ENCODE measurements at places on chromosomes 11 and 22.

DNA sequence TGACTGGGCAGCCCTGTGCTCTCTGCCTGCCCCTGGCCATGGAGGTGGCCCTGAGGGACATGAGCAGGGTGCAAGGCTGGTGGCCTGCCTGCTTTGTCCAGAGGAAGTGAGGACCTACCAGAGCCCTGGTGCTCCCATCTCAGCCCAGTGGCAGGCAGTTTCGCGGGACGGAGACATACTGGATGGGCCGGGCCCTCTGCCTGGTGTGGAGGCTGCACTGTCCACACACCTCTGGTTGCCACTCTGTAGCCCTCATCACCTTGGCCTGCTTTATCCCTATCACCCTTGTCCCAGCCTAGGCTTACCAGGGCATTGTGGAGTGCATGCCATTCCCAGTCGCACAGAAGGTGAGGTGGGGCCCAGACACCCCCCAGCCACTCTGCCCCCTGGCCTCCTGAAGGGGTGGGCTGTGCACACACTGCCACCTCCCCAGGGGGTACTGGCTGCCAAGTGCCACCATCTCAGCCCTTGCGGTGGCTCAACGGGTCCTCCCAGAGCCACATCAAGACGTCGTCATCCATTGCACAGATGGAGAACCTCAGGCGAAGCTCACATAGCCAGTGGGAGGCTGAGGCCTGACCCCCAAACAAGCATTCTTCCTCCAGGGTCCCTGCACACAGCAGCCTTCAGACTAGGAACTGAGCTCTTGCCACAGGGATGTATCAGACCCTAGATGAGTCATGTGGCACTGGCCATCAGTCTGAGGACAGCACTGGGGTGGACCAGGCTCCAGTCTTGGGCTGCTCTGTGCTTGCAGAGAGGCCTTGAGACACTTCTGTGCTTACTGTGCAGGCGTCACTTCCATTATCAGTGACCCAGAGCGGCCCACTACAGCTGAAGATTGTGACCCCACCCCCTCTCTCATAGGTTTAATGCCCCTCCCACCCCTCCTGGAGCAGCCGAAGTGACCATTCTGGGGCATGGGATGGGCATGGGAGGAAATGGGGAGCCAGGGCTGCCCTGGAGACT, 176.1 kb downstream of the IGLL1 start:
- DNase-seq: no peak

GRCh38 chr22:36369922-36370791, 17.6 kb downstream of the MYH9 start:
- no peak for DNase-seq

DNA sequence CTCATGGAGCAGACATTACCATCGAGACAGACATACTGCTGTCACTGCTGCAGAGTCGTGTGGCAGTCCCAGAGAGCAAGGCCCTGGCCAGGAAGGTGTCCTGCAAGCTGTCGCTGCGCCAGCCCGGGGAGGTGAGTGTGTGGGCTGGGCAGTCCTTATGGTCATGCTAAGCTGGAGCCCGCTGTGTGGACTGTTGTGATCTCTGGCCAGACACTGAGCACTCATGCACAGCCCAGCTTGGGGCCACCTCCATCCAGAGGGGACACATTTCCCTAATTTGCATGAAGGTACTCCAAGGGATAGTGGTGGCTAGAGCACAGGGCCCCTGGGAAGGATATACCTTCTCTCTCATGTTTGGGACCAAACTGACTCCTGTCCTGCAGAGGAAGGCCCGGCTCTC, 9.6 kb downstream of the ANKK1 start:
- DNase-seq: no peak

DNA sequence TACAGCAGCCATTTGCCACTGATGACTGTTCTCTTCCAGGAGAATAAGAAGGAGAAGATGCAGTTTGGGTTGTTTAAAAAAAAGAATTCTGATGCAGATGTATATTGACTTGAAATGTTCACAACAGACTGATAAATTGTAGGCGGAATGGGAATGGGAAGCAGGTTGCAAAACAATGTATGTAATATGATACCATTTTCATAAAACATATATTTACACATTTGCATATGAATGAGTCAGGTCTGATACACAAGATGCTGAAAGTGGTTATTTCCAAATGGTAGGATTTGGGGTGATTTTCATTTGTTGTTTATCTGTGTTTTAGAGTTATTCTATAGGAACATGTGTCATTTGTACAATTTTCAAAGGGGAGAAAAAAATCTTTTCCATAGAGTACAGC, 9.0 kb upstream of the RCN1 start:
- no peak for DNase-seq

DNA sequence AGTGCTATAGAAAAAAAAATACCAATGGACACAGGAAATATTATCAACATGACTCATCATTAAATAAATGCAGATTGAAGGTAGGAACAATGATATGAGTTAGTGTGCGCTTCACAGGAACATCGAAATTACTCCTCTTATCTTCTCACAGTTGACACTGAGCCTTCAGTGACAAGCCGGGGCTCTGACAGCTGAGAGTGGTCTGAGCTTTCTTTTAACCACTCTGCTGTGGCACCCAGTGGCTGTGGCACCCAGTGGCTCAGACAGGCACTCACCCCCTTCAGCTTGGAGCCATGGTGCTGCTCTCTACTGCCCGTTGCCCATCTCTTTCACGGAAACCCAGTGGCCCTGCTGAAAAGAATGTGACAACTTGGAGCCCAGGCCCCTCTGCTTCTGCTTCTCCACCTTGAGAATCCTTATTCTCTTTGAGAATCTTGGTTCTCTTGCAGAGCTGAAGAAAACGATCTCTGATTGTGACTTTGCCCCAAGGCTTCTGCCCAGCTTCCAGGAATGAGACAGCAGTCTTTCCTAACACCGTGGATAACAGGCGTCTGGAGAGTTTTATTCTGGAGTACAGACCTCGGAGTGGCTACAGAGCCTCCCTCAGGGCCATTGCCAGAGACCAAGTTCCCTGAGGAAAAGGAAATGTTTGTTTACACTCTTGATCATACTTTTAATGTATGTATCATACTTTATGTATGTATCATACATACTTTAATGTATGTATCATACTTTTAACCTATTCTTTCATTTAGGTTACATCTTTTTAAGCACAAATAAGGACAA, 37.1 kb upstream of the OR8B8 start:
- DNase-seq: peak; percentile 17

DNA sequence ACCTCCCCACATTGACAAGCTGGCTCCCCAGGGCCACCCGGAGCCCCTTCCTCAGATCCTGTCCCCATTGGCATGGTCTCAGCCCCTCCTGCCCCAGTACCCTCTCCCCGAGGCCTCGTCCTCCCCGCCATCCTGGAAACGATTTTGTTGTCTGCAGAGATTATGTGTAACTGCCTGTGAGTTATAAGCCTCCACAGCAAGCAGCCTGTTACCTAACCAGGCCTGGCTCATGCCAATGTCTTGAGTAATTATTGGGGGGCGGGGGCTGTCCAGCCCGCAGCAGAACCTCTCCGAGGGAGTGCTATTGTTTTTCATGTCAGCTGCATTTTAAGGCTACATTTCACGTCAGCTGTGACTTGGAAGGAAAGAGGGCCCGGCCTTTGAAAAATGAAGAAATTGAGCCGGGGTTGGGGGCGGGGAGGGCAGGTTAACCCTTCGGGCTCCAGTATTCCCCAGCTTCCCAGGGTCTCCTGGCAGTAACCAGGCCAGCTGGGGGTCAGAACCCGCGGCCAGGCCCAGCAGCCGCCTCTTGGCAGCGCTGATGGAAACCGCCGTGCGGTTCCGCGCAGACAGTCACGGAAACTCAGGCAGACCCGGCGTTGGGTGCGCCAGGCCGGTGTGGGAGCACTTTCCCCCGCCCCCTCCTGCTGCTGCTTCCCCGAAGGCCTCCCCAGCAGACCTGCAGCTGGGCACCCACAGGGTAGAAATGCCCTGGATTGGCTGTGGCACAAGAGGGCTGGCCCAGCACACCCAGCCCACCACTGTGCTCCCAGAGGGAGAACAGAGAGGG, 59.5 kb downstream of the CDKN1C start:
- peak; percentile 93 for DNase-seq

GRCh38 chr22:20573833-20574615, 66.6 kb downstream of the MED15 start:
- no peak for DNase-seq

DNA sequence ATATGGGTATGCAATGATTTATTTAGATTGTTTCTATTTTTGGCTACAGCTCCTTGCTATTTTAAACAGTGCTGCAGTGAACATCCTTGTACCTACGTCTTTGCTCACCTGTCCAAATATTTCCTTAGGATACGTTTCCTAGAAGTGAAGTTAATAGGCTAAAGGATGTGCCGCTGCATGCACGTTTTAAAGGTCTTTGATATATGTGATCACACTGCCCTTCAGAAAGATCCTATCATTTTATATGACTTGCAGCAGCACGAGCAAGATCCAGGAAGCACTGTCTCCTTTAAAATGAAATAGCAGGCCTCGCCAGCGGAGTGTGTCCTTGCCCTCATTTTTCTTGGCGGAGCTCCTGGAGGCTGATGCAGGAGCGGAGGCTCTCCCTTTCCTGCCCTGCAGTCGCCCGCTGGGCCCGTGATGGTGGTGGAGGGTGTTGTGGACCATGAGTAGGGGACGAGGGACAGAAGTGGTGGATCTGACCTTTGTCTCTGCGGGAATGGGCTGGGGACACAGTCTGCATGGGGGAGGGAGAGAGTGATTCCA, 19.4 kb downstream of the RPS6KA4 start:
- DNase-seq: no peak

DNA sequence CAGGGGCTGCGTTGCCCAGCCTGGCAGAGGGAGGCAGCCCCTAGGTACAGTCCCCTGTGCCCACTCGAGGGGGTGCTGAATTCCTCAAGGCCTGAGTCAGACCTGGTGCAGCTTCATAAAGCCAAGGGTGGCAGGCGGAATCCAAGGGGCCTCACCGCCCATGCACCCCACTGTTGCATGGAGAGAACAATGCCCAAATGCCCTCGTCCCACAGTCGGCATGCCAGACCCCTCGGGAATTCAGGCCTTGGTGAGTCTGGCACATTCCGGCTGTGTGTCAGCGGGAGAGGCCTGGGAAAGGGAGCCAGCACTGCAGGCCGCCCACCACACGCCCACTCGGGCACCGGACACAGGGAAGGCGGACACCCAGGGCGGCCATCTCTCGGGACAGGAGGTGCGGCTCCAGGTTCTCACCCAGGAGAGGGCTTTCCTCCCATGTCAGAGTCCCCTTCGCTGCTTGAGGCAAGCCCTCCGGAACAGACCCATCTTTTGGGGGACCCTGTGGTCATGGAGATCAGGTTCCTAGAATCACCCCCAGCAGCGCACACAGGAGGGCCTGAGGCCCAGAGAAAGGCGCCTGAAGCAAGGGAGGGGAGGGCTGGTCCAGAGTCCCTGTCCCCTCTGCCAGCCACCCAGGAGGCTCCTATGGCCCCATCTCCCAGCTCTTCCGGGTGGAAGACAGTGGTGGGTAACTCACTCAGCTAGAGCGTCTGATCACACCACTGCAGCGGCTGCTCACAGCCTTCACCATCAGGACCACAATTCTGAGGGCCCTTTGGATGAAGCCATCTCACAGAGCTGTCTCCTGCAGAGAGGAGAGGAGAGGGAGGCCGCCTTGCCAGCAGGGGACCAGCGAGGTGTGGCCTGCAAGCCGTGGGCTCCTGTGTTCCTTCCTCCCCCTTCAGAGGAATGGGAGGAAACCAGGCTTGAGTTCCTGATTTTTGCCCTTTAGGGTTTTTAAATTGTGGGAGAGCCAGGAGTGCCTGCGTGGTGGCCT, 31.6 kb upstream of the KCNQ1OT1 start:
- DNase-seq: no peak

- DNase-seq: no peak
Observed at GRCh38 chr11:109349276-109350080, 72.5 kb upstream of the C11orf87 start.

DNA sequence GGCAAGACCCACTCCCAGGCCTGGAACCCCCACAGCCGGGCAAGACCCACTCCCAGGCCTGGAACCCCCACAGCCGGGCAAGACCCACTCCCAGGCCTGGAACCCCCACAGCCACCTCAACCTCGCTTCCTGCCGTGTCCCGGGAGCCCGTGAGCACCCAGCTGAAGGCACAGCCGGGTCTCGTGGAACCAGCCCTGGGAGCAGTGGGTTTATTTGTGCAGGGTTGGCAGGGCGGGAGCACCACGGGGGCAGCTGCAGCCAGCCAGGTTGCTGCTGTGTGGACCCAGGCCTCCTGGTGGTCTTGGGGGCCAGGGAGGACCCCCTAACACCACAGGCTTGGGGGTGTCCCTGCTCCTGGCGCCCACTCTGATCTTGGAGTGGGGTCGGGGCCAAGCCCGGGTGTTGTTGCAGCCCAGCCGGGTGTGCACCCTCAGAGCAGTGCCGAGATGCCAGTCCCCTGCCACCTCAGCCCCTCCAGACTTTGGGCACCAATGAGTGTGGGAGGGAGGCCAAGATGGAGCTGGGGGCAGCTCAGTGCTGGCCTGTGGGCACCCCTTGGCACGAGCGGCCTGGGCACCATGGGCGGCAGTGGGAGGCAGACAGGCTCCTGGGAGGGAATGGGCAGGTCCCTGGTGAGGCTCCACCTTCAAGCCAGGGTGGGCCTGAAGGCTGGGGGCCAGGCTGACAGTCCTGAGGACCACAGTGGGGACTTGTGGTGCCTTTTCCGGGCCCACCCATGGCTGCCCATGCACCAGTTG, 8.2 kb upstream of the PKP3 start:
- no peak for DNase-seq

DNA sequence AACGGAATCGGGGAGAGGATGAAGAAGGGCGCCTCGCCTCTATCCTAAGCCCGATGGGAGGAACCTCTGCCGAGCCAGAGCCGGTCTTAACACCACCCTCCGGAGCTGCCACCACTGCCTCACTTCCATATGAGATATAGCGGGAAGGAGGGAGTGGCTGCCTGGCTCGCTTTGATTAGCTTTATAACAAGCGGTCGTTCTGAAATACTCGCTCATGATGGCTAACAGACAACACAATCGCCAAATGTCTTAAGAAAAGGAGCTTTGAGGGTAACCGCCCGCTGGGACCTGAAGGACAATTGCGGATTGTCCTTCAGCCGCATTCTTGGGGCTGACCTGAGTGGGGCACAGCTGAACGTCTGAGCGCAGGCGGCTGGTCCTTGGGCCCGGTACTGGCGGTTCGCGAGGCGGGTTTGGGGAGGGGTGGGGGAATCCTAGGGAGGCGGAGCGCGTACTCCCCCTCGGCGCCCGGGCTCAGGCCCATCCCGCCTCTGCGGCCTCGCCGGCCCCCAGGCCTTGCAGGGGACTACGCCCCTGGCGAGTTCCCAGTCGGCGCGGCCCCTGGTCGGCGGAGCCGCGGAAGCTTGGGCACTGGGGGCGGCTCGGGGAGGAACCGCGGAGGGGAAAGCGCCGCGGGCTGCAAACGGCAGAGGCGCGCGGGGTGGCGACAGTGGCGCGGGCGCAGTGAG, at the start of gene PLAAT5:
TSS of gene PLAAT5 (minus strand) at position 617 of the 689 bp plus-strand sequence. CDS start at position 484, 133 bp downstream.
- DNase-seq: peak; percentile 69

- no peak for DNase-seq
Observed at GRCh38 chr22:30968015-30968923, at the start of gene MORC2. TSS of gene MORC2 (minus strand) at chr22:30968774. CDS start at chr22:30967889, 885 bp downstream.

DNA sequence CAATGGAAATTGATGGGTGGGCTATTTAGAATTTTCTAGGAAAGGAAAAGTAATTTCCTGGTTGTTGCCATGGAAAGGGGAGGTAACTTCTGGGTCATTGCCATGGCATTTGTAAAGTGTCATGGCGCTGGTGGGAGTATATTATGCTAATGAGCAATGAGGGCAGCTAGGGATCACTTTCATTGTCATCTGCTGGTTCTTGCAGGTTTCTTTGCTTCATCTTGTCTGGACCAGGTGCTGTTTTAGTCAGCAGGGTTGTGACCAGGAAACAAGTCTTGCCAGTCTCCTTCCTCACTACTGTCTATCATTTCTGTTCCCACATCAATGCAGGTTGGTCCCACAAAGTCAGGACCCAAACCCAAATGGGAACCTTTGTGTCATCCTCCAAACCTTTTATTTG, 237.6 kb upstream of the C11orf87 start:
- DNase-seq: no peak
